ENCODE measurements at places on chromosomes 1 and 21.

GRCh38 chr1:21956720-21957552 is 19.8 kb upstream of the HSPG2 start:
- peak; percentile 48 for DNase-seq

- DNase-seq, result peak; percentile 88
These were observed at the start of gene PCSK9 for GRCh38 chr1:55039342-55040082. TSS of gene PCSK9 (plus strand) at chr1:55039548. CDS start at chr1:55039838, 290 bp downstream.

- no peak for DNase-seq
These were observed 115.6 kb downstream of the APP start for GRCh38 chr21:26055010-26055409.

- no peak for DNase-seq
These were observed 1.1 kb downstream of the F5 start for GRCh38 chr1:169585181-169585580.

DNA sequence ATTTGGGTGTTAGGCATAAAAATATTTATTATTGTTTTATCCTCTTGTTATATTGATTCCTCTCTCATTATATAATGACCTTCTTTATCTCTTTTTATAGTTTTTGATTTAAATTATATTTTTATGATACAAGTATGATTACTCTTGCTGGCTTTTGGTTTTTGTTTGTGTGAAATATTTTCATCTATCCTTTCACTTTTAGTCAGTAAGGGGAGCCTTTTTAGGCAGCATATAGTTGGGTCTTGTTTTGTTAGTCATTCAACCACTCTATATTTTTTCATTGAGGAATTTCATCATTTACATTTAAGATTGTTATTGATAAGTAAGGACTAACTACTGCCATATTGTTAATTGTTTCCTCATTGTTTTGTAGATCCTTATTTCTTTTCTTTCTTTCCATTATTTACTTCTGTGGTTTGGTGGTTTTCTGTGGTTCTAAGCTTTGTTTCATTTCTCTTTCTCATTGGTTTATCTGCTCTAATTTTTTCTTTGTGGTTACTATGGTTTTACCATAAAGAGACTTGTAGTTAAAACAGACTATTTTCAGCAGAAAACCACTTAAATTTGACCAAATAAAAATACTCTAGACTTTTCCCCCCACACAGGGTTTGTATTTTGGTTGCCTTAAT is 593.1 kb downstream of the NUF2 start:
- no peak for DNase-seq

DNA sequence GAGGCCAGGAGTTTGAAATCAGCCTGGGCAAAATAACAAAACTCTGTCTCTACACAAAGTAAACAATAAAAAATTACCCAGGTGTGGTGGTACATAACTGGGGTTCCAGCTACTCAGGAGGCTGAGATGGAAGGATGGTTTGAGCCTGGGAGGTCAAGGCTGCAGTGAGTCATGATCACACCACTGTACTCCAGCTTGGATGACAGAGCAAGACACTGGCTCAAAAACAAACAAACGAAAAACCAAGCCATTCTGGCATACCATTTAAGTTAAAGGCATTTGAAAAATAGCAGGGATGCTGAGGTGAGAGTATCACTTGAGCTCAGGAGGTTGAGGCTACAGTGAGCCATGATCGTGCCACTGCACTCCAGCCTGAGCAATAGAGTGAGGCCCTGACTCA is 5.3 kb upstream of the ALDH9A1 start:
- DNase-seq, result no peak

- DNase-seq, result no peak
These were observed 428.4 kb upstream of the B3GALT2 start for GRCh38 chr1:193614817-193615216.

DNA sequence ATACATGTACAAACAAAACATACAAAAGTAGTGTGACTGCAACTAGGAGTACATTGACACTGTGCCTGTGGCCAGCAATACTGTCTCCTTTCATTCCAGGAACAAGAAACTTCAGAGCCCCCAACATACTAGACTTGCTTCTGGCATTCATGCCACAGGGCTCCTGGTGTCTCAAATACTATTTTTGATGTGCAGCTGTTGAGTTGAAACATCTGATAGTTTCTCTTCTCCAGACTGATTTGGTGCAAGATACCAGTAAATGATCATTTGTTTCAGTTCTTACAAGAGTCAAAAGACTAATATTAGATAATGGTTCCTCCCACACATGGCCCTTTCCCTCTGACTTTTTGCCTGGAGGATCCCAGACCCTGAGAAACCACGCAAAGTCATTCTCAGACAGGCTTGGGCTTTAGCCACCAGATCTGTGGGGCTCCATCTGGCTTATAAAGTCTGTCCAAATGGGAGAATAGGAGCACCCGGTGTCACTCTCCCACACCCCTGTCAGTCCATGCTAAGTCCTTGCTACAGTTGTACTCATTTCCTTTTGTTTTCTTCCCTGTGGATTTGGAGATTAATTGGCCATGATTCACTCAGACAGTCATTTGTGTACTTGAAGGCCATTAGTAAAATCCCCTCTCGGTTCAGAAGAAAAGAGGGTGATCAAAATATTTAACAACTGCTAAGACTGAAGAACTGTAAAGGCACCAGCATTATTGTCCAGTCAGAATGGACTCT is 163.5 kb upstream of the RUNX1 start:
- DNase-seq, result no peak

- no peak for DNase-seq
These were observed 1.6 kb upstream of the COLGALT2 start for GRCh38 chr1:184039126-184039525.

DNA sequence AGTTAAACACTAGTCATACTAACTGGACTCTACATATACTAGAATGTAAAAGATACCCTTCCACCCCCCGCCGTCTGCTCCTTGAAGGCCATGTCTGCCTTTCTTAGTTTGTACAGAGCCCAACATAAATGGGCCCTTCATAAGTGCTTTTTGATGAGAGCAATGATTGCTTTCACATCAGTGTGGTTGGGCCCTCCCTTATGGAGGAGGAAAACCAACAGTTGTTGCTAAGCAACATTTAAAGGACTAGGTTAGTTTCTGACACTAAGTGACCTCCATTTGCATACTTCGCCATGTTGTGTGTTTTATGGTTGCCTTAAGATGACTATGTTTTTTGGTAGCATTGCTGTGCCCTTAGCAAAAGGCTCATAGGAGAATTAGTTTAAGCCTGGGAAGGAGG is 182.0 kb upstream of the SGIP1 start:
- no peak for DNase-seq

Data from hematopoietic multipotent progenitor cell treated with erythropoietin and hydrocortisone succinate and interleukin-3 and kit ligand, for 8 days (in vitro differentiated cells).